Hematopoietic multipotent progenitor cell treated with erythropoietin and hydrocortisone succinate and interleukin-3 and kit ligand, for 4 days (in vitro differentiated cells): ENCODE measurements at places on chromosomes 5 and 9.

DNA sequence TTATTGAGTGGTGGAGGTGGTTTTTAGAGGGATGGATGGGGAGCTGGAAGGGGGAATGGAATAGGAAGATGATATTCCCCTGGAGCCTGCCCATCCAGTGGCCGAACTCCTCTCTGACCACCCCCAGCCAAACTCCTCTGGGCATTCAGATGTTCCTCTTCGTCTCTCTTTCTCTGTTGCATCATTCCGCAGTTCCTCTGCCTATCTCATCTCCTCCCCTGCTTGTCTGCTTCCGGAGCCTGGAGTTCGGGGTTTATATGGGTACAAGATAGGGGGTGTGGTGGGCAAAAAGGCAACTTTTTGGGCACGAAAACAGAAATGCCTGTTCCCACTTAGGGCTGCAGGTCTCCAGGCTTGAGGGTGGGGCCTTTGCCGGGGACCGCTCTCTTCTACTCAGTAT lies 12.2 kb upstream of the CDK5RAP2 start:
- DNase-seq, result peak; percentile 20

GRCh38 chr9:95193067-95193466 lies 124.4 kb downstream of the FANCC start:
- DNase-seq, result no peak

GRCh38 chr5:31334061-31334860 lies 140.8 kb downstream of the CDH6 start:
- no peak for DNase-seq

DNA sequence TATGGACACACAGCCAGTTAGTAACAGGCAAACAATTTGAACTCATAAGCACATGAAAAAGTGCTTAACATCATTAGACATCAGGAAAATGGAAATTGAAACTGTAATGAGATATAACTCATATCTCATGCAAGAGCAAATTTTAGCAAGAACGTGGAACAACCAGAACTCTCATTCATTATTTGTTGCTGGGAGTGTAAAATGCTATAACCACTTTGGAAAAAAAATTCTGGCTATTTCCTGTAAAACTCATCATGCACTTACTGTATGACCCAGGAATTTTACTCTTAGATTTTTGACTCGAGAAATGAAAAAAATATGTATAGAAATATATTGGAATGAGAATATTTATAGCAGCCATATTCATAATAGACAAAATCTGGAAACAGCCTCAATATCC lies 205.7 kb upstream of the PUM3 start:
- DNase-seq, result no peak

DNA sequence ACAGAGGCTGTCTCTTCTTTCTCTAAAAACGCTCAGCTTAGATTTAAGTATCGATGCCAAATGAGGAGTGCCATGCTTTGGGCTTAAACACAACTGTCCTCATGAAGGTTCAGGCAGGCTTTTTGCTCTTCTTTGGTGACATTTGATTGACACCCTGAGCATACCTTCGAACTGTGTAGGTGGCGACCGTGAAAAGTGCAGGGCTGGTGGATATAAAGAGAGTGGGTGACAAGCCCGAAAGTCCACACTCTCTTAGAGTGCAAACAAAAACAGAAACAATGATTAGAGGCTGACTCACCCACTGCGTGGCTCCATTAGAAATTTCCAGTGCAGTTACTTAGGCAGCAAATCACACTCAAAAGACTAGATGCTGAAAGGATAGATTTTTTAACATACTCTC lies 141.7 kb downstream of the SYK start:
- no peak for DNase-seq

- peak; percentile 47 for DNase-seq
These were observed 3.7 kb upstream of the CEL start for GRCh38 chr9:133058071-133058470.

- no peak for DNase-seq
These were observed 173.2 kb downstream of the SNCAIP start for GRCh38 chr5:122485226-122485625.

GRCh38 chr5:97418462-97418861 lies 235.4 kb upstream of the RIOK2 start:
- DNase-seq, result no peak

DNA sequence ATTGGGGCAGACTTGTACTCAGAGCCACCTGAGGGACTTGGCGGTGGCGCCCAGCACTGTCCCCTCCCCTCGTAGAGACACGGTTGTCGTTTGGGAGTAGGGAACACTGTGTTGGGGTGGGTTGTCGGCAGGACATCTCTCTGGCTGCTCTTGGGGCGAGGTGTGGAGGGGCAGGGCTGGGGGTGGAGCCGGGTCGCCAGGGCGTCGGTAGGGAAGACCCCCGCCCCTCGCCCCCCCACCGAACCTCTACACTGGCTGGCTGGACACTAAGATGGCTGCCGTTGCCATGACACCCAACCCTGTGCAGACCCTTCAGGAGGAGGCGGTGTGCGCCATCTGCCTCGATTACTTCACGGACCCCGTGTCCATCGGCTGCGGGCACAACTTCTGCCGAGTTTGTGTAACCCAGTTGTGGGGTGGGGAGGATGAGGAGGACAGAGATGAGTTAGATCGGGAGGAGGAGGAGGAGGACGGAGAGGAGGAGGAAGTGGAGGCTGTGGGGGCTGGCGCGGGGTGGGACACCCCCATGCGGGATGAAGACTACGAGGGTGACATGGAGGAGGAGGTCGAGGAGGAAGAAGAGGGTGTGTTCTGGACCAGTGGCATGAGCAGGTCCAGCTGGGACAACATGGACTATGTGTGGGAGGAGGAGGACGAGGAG lies 778 bp downstream of the TRIM41 start:
- DNase-seq, result peak; percentile 78

DNA sequence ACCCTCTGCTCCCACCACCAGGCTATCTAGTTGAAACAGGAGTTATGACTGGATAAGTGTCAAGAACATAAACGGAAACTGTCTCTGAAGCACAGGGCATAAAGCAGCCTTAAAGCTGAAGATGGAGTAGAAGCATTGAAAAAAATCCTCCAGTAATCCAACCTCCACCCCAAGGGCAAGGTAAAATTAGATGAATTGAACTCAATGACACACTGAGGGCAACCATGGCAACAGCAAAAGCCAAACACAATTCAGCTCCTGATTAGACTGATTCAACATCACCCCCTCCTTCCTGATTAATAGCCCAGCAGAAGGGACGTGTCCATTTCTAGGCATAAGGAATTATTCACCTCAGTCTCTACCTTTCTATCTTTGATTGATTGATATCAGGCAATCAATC lies 183.2 kb upstream of the MAP3K1 start:
- DNase-seq, result peak; percentile 24

DNA sequence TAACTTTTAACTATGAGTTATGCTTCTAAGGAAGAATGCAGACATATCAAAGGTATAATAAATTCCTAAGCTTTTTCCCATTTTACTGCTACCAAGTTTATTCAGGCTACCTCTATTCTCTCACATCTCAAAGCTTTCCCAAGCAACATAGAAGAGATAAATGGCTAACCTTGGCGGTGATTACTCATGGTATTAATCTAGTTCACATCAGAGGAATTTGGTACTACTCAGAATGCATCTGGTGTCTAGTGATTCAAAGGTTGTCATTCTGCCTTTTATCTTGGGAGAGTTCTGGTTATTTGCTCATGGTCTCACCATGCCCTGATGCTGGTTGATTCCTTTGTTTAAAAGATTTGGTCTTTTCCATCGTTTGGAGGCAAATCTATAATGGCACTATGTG lies 182.7 kb downstream of the TAF11L14 start:
- DNase-seq, result no peak

DNA sequence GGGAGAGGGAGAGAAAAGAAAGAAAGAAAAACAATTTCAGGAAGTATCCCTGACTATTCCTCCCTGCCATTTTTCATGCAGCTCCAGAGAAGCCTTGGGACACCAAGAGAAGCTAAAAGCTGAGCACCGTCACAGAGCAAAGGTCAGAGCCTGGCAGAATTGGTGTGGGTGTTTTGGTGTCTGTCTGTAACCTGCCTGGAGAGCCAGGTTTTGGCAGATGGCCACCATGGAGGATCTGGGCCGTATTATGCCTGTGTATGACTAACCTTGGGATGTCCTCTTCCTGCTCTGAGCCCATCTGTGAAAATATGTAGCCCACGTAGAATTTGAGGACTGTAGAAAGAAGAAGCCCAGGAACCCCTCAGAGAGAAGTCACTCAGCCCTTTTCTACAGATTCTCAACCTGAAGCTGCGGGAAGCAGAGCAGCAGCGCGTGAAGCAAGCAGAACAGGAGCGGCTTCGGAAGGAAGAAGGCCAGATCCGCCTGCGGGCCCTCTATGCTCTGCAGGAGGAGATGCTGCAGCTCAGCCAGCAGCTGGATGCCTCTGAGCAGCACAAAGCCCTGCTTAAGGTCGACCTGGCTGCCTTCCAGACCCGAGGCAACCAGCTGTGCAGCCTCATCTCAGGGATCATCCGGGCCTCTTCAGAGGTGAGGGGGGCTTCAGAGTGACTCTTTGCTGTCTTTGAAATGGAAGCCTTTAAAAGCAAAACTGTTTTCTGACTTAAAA lies 18.8 kb downstream of the GLE1 start:
- no peak for DNase-seq
